ENCODE measurements at places on chromosomes 6 and 20.

DNA sequence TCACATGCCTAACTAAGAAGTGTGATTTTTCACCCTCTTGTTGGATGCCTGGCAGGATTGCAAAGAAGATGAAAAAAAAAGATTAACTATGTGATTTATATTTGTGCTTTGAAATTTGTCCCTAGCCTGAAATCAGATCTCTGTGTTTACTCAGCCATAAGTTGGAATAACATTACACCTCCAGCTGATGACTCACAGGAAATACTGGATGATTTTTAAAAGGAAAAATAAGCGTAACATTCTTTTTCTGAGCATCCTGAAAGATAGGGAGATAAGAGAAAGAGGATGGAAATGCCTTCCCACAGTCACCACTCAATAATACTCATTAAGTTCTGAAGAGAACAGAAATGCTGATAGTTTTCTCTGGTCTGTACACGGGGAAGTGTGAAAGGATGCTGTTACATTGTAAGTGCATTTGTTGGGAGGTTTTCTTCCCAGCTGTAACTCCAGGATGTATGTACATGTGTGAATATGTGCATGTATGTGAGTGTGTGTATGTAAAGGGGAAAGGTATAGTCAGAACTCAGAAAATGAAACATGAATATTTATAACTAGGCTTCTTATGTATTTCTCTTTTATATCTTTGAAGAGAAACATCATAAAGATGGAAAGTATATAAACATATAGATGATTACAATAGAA lies 37.4 kb upstream of the RIPPLY2 start:
- no peak for DNase-seq

GRCh38 chr6:150813319-150813992 lies 52.0 kb upstream of the MTHFD1L start:
- no peak for DNase-seq

DNA sequence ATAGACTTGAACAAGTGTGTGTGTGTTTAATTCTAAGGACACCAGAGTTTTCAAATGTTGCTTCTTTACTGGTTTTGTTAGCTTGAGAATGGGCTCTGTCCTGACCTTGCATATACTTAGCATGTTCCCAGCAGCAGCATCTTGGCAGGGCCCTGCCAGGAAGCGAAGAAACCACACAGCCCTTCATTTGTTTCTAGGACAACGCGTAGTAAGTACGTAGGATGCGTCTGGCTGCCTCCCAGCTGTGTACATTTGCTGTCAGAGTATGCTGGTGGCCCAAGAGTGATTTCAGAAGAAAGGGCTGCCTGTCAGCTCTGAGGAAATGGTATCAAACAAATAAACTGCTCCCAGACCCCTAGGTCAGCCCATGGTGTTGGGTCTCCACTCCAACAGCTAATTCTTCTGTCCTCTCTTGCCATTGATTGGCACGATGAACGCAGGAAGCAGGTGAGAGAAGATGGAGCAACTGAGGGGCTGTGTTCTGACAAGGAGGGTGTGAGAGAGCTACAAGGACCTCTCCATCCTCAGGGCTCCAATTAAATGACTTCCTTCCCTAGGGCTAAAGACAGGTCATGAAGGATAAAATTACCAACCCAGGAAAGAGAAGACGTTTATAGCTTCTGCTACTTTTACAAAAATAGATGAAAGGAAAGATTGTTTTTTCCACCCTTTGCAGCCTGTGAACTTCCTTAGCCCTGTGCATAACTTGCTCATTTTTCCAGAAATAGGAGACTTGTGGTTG lies 55.9 kb upstream of the HDDC2 start:
- no peak for DNase-seq

DNA sequence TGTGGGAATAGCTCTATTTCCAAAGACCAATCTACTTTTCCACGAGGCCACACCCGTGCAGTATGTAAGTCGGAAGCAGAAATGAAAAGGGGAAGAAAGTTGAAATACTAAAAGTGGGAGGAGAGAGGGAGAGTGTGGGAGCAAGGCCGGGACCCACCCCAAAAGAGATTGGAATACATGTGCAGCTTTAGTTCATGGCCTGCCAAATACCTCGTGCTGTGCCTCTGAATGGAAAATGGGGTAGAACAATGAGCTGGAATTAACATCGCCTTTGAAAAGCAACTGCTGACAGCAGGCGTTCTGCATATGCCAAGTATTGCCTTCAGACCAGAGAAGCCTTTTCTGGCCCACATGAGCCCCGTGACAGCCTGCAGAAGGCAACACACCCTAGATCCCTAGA lies 155.6 kb downstream of the CD83 start:
- DNase-seq, result peak; percentile 76

- DNase-seq, result no peak
These were observed 235.4 kb downstream of the CDKAL1 start for GRCh38 chr6:20769631-20770030.

GRCh38 chr6:157625764-157626163 lies 197.3 kb upstream of the SNX9 start:
- no peak for DNase-seq

GRCh38 chr6:111748231-111748647 lies 125.0 kb downstream of the FYN start:
- DNase-seq, result no peak

GRCh38 chr20:16497896-16498295 lies 75.4 kb downstream of the KIF16B start:
- DNase-seq, result no peak

GRCh38 chr6:125952764-125953501 lies 3.6 kb upstream of the HINT3 start:
- DNase-seq, result peak; percentile 37

DNA sequence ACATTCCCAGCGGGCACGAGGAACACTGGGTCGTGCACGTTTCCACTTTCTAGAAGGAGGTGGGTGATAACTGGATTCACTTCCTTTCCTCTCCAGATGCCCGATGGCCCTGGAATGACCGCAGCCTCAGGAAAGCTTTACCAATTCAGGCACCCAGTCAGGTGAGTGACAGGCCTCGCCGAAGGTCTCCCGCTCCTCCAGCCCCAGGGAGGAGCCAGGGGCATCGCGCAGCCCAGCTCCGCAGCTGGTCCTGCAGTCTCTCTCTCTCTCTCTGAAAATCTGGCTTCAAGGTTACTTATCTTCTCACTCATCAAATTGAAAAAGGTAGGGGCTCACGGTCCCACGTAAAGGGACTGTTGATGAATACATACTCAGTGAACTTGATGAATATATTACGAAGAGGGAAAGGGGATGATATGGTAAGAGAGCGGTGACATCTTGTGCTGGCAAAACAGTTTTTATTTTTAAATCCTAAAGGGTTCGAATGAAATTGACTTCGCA lies 891 bp downstream of the RIPPLY2 start:
- DNase-seq, result no peak

GRCh38 chr6:35025232-35026188 lies 115.6 kb downstream of the TCP11 start:
- DNase-seq, result no peak

Data from suppressor macrophage (primary cell).